ENCODE measurements at places on chromosomes 1 and 21.

DNA sequence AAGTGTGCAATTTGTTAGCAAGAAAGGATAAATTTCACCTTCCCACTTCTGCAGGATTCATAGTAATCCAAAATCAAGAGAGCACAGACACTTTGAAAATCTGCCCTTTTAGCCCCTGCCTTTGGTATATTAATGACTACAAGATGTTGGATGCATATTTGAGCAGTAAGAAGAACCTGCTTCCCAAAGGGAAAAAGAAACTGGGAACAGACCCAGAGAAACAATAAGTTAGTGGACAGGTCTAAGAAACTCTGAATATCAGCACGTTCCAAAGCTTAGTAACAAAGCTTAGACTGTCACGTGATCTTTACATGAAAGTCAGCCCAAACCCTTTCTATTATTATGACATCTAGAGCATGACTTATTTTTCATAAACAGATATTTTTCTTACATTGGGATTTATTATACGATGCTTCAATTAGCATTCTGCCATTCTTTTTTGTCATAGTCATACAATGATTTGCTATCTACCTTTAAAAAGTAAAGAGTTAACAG is 390.9 kb upstream of the ADGRL2 start:
- no peak for DNase-seq

- DNase-seq: no peak
Measured at GRCh38 chr1:31207569-31207968, 32.1 kb downstream of the NKAIN1 start.

DNA sequence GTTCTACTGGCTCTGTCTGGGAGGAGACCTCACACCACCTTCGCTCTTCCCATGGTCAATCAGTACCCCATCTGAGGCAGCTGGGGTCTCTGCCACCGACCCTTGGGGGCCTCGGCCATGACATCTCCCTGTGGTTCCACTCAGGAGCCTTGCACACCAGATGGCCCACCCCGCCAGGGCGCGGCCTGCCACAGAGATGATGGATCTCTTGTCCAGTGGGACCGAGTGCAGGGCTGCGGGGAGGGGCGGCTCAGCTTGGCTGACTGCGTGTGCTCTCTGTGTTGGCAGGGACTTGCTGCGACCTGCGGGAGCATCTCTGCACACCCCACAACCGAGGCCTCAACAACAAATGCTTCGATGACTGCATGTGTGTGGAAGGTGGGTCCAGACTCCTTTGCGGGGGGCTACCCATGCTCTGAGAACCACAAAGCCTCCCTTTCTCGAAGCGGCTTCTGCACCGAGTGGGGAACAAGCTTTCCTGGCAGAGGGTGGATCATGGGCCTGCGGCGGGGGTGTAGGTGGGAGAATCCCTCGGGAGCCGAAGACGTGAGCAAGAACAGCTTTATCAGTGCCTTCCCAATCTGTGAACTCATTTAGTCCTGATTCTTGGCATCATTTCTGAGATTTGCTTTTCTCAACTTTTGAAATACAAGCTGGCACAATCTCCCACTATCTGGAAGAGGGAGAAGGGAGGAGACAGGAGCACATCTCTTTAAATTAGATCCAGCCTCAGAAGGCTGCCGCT is 20.9 kb upstream of the AGTRAP start:
- DNase-seq: no peak

DNA sequence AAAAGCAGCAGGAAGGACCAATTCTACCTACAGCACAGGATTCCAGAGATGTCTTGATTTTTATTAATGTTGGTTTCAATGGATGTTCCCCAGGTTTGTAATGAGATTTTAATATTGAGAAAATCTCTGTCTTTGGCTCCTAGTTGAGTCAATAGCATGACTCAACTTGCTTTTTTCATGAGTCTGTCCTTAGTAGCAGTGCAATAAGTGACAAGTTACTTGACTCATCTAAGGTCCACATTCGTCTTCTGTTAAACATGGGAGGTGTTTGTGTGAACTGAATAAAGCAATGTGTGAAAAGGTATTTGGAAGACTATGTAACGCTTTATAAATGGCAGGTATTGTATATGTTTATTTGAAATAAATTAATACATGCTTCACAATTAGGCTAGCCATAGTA is 645.0 kb upstream of the PTBP2 start:
- no peak for DNase-seq

GRCh38 chr1:168689726-168690602 is 39.0 kb downstream of the DPT start:
- DNase-seq: no peak

- DNase-seq: no peak
Measured at GRCh38 chr1:201358596-201358995, 18.9 kb downstream of the TNNT2 start.

- no peak for DNase-seq
Measured at GRCh38 chr1:100325415-100326324, 26.6 kb upstream of the CDC14A start.

GRCh38 chr1:66035616-66036245 is 243.0 kb downstream of the PDE4B start:
- no peak for DNase-seq

GRCh38 chr21:36408568-36408967 is 23.4 kb downstream of the CHAF1B start:
- no peak for DNase-seq

DNA sequence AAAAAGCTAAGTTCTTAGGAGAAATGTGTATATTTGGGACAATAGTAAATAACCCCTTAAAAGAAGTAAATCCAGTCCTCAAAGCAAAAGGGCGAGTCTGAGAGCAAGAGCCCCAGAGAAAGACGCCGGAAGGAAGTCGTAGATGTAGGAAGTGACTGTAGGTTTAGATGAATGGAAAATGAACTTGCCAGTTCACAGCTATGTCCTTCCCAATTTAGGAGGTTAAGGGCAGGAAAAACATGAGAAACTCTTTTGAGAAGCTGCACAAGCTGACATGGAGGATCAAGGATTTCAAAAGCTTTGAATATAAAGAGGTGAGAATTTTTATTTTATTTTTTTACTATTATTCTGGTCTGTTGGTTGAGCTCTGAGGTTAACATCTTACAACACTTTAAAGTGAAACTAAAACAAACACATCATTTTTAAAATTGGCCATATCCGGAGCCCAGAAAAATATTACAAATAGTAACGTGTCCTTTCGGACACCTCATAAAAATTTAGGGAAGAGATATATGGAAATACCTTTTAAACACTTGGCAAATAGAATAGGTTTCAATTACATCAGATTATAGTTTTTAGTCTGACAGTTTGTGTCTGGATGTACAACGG is 1178.6 kb downstream of the MRPL39 start:
- no peak for DNase-seq

DNA sequence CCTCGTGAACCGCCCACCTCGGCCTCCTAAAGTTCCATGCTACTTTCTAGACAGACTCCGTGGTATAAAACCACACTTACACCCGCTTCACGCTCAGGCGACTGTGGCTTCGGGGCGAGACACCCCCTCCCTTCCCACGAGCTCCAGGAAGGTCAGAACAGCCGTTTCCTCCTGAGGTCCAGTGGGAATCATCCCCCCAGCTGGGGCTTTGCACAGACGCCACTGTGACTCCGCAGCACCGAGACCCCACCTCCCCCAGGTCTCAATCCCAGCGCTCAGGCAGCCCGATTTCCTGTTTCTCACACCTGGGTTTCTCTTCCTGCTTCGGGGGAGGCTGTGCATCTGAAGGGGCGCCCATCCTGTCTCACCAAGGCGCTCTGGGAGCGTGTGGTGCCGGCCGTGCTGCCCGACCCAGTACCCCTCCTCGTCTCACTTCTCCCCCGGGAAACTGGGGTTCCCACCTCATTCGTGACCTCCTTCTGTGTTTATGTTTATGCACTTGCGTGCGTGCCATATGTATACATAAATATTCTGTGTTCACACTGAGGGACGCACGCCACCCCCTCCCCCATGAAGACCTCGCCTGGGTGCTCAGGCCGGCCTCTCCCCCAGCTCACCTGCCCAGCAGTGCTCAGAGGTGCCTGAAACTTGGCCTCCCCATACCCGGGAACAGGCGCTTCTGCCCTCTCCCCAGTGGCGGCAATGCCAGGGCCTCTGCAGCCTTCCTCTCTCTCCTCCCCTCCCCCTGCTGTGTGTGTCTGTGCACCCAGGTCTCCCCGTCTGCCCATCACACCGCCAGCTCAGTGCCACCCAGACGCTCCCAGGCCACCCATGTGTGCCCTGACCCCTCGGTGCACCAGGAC is 14.6 kb downstream of the SLC35E2B start:
- DNase-seq: no peak

- DNase-seq: peak; percentile 79
Measured at GRCh38 chr21:41600961-41601572, 93.1 kb upstream of the TMPRSS2 start.

- no peak for DNase-seq
Measured at GRCh38 chr1:156319664-156320063, 18.4 kb downstream of the CCT3 start.

DNA sequence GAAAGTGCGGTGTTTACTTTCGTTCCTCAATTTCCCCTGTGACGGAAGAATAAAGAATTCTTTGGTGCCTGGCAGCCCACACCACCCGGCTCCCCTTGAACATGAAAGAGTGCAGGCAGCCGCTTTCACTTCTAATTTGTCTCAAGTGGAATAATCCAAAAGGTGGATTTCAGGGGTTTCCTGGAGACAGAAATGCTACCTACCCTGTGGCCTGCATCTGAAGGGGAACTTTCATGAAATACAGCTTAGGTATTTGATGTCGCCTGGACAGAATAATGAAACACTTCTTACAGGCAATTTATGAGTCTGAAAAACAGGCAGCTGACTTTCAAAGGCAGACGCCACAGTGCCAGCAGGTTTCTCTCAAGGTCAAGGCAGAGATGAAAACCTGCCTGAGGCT is 169.5 kb upstream of the USP24 start:
- DNase-seq: no peak

GRCh38 chr21:27569831-27570230 is 602.9 kb upstream of the ADAMTS5 start:
- DNase-seq: no peak

Data from vagina (tissue), 2 donors.